ENCODE measurements at places on chromosomes 4 and X.

GRCh38 chr4:151099229-151099975 lies at the start of gene RPS3A:
RPS3A (plus strand) TSS chr4:151099628; CDS start chr4:151099653, 25 bp downstream.
- DNase-seq, result no peak

- DNase-seq, result no peak
These were observed 203.7 kb downstream of the NSUN7 start for GRCh38 chr4:40953283-40954087.

- DNase-seq, result no peak
These were observed 671.4 kb downstream of the ZNF674 start for GRCh38 chrX:45873781-45874180.

- no peak for DNase-seq
These were observed 1.5 kb upstream of the TSPAN5 start for GRCh38 chr4:98659741-98660462.

GRCh38 chr4:75714011-75714410 lies 10.4 kb upstream of the USO1 start:
- DNase-seq, result no peak

- DNase-seq, result no peak
These were observed 630.5 kb upstream of the IGFBP7 start for GRCh38 chr4:57740625-57741190.

- no peak for DNase-seq
These were observed 3.4 kb upstream of the ITGB1BP2 start for GRCh38 chrX:71298119-71298518.

DNA sequence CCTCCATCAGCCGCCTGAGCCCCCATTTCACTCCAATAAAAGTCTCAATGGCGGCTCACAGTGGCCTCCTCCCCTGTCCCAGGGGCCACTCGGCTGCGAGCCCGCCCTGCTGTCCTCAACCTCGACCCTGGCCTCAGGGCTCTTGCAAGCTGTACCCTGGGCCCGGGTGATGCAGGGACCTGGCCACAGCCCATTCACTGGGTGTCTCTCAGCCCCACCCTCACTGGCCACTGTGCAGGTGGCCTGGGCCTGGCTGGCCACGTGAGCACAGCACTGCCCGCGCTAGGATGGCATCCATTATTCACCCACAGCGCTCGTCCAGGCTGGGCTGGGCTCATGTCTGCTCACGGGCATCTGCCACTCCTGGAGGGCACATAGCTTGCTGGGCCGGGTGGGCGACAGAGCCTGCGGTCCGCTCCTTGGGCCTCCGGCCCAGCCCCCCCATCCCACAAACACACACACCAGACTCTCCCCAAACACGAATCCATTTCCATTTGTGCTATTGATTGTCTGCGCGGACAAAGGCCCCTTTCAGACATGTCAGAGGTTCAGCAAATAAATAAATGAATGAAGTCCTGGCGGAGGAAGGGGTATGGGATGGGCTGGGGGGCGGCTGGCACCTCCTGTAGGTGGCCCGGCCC lies 16.5 kb upstream of the FGFR3 start:
- DNase-seq, result no peak

- no peak for DNase-seq
These were observed 165.3 kb upstream of the PPP1R2C start for GRCh38 chrX:42943051-42943974.

GRCh38 chr4:182265881-182266280 lies 22.7 kb downstream of the TENM3 start:
- DNase-seq, result no peak

DNA sequence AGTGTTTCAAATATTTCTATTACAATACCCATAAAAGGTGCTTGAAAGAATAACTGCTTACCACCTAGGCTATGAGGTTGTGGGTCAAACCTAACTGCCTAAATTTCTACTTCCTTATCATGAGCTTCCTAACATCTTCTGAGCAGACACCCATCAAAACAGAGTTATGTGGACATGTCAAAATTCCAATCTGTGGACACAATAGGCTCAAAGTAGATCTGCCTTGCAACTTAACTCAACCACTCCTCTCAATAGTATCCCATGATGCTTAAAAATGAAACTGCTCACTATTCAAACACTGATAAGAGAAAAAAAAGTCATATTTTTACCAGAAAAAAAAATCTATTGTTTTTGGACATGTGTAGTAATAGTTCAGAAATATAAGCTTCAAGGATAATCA lies 462.7 kb downstream of the INPP4B start:
- no peak for DNase-seq

- DNase-seq, result no peak
These were observed 508.5 kb downstream of the CENPC start for GRCh38 chr4:67036791-67037190.

GRCh38 chr4:138871555-138871875 lies 144.1 kb upstream of the NOCT start:
- DNase-seq, result no peak

DNA sequence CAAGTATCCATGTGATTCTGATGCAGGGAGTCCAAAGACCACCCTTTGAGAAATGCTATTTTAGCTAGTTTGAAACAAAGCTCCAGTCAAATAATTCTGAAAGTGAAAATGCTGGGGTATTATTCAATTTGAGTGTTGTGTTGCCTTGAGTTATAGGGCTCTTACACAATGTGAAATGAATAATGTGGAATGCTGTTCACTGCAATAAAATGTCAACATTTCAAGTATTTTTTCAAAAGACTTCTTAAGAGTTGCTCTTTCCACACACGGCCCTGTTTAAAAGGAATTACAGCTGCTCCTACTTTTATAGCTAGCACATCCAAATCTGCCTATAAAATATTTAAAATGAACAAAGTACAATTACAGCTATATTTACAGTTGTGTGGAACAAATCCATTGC lies 27.5 kb upstream of the PLS3 start:
- DNase-seq, result no peak

DNA sequence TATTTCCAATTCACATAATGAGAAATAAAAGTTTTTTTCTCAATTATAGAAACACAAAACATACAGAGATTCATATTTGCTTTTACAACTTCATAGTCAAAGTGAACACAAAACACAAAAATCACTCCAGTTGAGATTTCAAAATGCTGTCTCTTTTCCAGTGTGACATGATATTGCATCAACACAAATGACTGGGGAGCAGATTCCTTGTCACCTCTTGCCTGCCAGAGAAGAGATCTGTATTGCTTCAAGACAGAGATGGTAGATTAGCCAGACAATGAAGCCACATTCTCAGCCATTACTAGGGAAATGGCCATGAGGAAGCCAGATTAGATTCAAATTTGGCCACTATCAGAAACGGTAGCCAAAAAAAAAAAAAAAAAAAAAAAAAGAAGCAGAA lies 2313.1 kb upstream of the AGA start:
- DNase-seq, result no peak

DNA sequence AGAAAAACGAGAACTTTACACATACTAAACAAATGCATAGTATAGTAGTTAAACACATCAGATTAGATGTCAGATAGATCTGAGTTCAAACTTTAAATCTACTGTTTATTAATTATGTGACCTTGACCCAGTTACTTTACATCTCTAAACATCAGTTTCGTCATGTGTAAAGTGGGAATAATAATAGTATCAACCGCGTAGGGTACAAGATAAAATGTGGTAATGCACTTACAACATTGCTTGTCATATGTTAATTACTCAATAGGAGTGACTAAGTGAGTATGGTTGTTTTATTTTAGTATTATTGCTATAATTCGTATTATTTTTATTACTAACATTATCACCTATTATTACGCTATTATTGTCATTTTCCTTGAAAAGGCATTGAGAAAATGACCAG lies 144.2 kb downstream of the KLHL4 start:
- DNase-seq, result no peak

GRCh38 chrX:12779534-12779933 lies 11.7 kb upstream of the PRPS2 start:
- DNase-seq, result no peak

DNA sequence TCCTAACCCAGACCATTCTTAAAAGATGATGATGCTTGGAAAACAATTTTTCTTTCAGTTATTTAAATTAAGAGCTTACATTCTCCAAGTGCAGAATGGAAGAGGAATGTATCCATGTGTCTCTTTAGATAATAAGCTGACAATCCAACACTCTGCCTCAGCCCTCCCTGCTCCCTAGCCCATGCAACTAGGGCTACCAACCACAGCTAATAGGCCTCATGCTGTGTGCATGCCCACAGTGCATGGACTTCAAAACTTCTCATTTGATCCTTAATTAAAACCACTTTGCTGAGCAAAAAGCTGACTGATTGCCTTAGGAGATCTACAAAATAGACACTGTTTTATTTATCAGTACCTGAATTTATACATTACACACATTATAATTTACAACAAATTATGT lies 473.9 kb downstream of the GALNTL6 start:
- no peak for DNase-seq

DNA sequence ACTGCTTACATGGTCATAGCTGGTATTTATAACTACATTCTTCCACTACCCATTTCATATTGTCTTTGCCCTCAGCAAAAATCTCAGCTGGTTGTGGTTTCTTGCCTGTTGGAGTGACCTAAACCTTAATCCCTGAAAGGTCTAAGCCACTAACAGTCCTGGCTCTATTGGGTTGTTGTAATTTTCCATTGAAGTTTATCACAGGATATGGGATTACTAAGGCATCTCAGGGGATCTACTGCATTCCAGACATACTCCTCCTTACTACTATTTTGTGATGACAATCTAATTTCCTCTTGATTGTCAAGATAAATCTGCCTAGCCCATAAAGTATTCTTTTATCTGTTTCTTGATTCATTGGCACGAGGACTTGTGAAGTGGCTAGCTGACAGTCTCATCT lies 6.2 kb upstream of the OSTC start:
- DNase-seq, result no peak

GRCh38 chr4:15425520-15425919 lies 2.3 kb upstream of the C1QTNF7 start:
- DNase-seq, result no peak

GRCh38 chrX:8960957-8961468 lies 72.9 kb downstream of the FAM9B start:
- DNase-seq, result no peak

DNA sequence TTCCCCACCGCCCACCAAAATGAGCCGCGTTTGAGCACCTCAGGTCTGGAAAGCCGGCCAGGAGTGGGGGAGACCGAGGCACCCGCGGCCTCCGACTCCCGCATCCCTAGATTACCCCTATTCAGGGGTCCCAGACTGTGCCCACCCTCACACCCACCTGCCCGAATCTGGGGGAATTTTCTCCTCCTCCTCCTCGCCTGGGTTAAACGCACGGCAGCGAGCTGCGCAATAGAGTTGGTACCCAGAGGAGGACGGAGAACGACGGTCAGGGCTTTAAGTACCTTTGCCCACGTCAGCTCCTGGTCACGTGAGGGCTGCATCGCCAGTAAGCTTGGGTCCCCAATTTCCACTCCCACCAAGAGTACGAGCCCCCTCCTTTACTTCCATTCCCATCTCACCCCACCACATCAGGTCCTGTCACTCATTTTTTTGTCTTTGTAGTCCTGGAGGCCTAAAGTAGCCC lies at the start of gene ARMCX2:
ARMCX2 (minus strand) TSS at position 250 of the 463 bp plus-strand sequence. CDS start 2,262 bp downstream, outside the sequence.
- no peak for DNase-seq

- no peak for DNase-seq
These were observed 1328.0 kb downstream of the FSTL5 start for GRCh38 chr4:160835789-160836188.

- DNase-seq, result no peak
These were observed 395.8 kb downstream of the NAF1 start for GRCh38 chr4:162770761-162771490.

DNA sequence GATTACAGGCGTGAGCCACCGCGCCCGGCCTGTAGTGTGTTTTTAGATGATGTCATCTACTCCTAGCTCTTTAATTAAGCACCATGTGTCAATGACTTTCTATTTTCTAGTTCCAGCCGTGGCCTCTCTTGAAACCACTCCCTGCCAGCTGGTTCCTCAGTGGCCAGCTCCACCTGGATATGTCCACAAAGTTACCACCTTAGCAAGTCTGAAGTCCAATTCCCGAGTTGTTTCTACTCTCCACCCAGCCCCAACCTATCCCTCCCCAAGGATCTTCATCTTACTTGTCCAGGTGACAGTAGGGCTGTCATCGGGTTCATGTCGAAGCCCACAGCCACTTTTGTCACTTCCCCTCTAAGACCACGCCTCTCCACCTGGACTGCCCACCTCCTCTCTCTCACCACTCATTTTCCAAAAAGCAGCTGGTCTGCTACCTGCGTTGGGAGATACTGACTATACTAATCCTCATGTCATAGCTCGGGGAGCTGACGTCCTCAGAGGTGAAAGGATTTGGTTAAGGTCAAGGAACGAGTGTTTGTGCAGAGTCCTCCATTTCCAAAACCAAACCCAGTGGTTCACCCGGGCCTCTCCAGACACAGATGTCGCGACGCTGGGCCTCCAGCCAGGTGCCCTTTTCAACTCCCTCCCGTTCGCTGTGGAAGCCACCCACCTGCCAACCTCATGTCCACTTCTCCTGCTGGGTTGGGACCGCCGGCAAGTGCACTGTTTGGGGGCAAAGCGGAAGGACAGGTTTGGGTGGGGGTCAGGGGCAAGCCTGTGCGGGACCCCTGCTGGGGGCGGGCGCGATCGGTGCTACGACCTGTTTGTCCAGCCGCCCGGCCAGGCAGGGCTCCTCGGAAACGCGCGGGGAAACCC lies 704 bp downstream of the FAM3A start:
- DNase-seq, result no peak

DNA sequence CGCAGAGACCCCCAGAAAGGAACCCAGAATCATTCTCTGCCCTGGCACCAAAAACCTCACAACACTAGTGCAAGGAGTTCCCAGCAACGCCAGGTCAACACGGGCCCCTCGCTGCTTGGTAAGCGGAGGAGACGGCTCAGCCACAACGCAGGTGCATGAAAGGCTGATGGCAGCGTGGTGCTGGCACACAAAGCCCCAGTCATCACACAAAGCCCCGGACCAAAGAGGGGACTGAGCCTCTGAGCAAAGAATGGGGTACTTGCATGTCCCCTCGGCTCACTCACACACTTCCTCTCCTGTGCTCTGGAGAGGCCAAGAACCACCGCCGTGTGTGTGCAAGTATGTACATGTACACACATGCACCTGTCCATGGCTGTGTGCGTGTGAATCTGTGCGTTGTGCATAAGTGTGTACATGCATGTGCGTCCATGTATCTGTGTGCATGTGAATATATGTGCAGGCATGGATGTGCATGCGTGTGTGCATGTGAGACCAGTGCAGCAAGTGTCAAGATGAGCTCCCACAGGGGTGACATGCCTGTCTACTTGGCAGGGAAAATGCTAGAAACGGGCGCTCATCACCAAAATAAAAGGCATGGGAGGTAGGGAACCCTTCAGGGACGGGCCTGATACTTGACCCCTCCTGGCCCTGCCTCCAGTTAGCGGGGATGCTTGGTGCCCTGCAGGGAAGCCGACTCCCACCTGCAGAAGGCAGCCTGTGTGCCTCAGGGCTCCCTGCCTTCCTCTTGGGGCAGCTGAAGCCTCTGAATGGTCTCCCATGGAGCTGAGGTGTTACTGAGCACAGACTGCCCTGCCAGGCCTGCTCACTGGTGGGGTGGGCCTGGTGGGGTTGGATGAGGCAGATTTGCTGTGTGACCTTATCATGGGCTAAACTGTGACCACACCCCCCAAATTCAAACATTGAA lies 60.4 kb downstream of the ZFYVE28 start:
- no peak for DNase-seq

DNA sequence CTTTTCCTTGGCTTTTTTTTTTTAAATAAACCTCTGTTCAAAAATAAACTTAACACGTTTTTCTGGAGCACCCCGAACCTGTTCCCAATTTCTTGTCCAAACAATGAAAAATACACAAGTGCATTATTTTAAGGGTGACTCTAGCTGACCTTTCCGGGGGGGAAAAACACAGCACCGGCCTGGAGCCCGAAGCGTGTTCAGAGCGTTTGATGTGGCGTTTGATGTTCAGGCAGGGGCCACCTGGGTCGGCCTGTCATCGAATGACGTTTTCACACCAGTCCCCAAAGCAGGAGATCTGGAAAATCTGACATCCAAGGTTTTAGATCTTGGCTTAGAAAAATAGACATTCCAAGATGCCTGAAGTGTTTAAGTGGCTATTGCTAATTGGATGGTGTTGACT lies 282.1 kb downstream of the SHOX start:
- no peak for DNase-seq
